ENCODE measurements at places on chromosomes 13 and 19.

DNA sequence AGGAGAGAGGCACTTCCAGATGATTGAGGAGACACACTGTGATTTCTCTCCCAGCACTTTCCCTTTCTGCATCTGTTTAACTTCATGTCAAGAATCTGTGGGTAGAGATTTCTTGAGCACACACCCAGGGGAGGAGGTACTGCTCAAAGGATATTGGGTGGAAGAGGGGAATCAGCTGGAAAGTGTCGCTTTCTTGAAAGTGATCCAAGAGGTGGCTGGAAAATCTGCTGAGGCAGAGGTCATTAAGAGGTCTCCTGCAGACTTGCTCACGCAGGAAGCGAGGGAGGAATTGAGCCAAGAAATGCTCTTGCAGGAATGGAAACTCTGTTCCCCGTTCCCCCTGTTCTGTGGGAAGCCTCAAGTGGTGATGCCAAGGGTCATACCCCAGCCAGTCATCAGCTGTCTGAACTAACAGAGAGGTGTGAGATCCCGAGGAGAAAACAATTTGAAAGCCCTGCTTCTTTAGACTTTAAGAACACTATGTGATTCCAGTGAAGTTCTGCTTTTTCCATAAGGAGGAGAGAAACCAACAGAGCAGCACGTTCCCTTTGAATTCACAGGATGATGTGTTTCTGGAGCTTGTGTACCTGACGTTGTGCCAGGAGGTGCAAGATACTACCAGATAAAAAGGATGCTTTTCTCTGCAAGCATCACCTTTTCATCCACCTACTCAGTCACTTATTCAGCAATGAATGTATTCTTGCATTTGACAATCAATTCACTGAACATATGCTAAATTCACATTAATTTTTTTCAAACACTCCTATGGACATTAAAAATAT, 163.4 kb upstream of the GPR12 start:
- DNase-seq, result peak; percentile 59

- no peak for DNase-seq
These were observed 142.7 kb downstream of the SUCLA2 start for GRCh38 chr13:47858042-47859025.

DNA sequence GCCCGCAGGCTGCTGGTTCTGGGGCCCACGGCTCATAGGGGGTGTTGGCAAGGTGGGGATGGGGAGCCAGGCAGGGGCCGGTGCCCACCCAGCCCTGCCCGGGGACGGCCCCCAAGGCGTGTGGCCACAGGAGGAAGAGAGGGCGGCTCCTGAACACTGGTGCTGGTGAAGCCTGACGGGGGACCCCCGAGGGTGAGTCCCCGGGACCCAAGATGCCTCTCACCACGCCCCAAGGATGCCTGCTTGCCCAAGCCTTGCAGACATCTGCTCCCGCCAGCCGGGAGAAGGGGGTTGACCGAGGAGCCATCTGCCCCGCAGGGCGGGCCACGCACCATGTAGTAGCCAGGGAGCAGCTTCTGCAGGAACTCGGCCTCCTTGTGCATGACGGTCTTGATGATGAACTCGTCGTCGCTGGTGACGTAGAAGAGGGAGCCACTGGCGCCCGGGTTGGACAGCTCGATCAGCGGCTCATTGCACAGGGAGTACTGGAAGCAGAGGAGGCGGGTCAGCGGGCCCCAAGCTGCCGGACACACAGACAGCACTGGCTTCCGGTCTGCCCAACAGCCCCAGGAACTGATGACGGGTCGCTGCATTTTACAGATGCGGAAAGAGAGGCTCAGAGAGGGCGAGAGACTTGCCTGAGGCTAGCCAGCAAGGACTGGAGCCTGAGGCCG, 29.6 kb upstream of the CACTIN start:
- DNase-seq, result no peak

DNA sequence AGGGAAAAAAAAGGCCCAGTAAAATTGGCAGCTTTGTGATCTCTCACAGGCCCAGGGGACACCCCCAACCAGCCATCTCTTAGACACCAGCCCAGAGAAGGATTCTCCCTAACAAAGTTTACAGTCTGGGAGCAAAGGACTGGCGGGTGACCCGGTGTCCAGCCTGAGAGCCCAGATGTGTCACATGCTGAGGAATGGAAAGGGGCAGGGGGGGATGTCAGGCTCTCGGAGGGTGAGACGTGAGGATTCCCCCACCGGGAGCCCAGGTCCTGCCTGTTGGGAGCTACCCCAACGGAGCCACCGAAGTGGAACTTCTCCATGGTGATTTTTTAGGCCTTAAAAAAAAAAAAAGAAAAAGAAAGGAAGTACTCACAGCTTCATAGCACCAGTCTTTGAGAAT, 4.8 kb upstream of the CTXN1 start:
- no peak for DNase-seq

DNA sequence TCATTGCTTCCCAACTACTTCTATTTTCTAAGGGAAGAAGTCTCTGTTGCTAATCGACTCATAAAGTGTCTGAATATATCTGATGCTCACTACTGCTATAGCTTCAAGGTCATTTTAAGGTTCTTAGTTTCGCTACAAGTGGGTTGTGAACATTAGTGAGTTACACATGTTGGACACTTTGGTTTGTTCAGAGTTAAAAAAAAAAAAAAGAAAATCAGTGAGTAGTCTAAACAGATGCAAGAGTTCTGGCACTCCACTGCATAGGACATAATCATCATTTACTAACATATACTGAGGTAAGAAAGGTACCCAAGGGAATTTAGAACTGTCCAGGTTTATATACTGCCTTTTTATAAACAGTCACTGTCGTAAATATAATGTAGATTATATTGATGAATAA, 108.8 kb downstream of the KLF12 start:
- DNase-seq, result no peak

Measured in endothelial cell of umbilical vein (primary cell).